M059J (cell line): ENCODE measurements at places on chromosomes 12 and 14. TPM values are rescaled to one million over a fixed set of nuclear protein-coding genes. Genes with fewer than 3 reads are reported as not detected.

- DNase-seq = no peak
Observed at GRCh38 chr12:19687371-19687770, 248.1 kb downstream of the AEBP2 start.

DNA sequence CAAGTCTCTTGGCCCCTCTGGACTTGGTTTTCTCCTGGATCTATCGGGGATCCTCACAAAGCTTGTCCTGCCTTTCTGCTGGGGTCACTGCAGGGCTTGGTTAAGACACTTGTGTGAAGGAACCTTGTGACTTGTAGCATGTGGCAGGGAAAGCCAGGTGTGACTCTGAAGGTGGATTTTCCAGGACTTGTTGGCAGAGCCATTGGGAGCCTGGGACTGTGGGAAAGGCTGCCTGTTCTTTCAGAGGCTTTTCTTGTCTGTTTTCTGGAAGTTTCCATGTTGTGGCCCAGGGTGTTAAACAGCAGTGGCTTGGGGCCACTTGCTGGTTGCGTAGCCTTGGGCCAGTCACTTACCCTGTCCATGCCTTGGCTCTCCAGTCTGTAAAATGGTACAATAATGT, 12.6 kb downstream of the KMT5A start:
- no peak for DNase-seq

GRCh38 chr12:78146365-78146772, 315.7 kb downstream of the NAV3 start:
- DNase-seq = peak; percentile 29

DNA sequence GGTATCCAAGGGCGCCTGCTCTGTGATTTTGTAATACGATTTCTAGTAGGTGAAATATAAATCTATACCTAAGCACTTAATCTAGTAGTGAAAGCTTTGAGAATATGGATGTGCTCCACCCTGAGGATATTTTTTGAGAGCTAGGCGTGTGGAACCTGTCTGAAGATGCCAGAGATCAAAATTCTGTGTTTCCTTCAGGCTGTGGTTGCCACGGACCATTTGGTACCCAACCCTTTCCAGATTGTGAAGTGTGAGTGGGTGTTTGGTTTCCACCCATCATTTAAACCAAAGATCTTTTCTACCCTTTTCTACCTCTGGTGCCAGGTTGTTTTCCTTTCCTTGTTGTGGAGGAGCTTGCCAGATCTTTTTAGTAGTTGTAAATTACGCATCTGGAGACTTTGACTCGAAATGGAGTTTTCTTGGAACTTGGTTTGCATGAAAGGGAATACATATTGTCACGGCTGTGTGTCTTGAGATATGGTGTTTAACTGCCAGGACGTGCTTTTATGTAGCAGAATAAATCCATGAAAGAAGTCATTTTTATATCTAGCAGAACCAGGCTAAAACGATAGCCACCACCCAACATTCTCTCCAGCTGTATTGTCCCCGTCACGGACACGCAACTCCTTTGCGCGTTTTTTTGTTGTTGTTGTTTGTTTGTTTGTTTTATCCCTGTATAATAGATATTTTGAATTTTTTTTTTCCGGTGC, 2.2 kb downstream of the LRFN5 start:
- DNase-seq = no peak

The PPP4R4 gene
- total RNA-seq = 0.15 and 0.99 TPM in 2 replicates

The PTGDR gene
- total RNA-seq = not detected in 2 replicates

The RDH11 gene
- 127 and 140 TPM in 2 replicates for total RNA-seq
